ENCODE measurements at places on chromosomes 1 and 21.

DNA sequence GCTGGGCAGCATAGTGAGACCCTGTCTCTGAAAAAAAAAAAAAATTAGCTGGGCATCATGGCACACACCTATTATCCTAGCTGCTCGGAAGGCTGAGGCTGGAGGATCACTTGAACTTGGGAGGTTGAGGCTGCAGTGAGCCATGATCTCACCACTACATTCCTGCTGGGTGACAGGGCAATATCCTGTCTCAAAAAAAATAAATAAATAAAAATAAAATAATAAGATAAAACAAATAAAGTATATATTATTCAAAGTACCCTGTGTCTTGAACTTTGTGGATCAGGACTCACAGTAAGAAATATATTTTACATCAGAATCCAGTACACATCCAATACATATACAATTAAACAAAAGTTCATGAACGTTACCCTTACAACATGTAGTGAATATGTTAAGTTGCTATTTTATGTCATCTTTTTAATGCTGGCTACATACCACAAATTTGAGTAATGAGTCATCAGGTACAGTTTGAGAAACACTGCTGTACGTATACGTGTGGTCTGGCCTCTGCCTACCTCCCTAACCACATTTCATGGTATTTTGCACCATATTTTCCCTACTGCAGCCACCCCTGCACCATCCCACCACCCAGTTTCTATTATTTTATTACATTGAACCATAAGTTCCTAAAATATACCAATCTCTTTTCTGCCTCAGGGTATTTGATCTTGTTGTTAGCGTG is 4.4 kb downstream of the NME7 start:
- peaks cover 9% of the 10 kb centered on the region for H3K4me1 ChIP-seq
- H3K4me3 ChIP-seq, result no peak overlapping the region
- H3K27me3 ChIP-seq, result no peaks in the 10 kb centered on the region

DNA sequence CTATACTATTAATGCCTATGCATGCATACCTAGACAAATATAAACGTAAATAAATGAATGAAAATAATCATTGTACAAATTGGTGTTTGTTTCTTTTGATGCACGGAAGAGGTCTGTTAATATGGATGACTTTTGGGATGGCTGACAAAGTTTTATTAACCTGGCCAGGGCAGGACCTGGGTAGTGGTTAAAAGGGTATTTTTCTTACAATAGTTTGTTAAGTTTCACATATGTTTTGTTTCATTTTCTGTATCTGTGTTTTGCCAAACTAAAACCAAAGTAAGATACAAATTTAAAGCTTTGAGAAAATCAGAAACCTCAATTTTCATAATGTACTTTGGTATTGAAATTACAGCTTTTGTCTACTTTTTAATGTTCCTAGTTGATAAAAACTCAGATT is 222.7 kb upstream of the OLFM3 start:
- no peaks in the 10 kb centered on the region for H3K4me1 ChIP-seq
- H3K27me3 ChIP-seq, result peaks cover 4% of the 10 kb centered on the region
- H3K27ac ChIP-seq, result no peak overlapping the region
- H3K4me3 ChIP-seq, result no peak overlapping the region
- H3K36me3 ChIP-seq, result no peaks in the 10 kb centered on the region
- no peak for DNase-seq

DNA sequence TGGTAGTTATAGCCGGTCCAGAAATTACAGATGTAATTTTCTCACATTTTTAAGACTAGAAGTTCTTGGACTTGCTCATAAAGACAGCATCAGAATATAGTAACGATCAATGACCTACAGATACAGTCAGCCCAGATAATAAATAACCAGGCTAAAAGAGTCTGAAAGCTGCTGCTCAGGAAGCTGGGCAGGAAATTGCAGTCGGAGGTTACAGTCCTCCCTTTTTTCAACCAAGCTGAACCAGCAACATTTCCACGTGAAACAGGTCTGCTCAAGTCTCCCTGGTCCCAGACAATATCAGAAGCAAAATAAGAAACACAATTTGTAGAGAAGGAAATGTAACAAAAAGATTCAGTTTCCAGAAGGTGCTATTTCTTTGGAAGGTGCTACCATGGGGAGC is 457.4 kb downstream of the SIPA1L2 start:
- H3K27ac ChIP-seq, result no peak overlapping the region
- H3K36me3 ChIP-seq, result no peaks in the 10 kb centered on the region
- no peaks in the 10 kb centered on the region for H3K27me3 ChIP-seq
- peaks cover 7% of the 10 kb centered on the region for H3K4me1 ChIP-seq

DNA sequence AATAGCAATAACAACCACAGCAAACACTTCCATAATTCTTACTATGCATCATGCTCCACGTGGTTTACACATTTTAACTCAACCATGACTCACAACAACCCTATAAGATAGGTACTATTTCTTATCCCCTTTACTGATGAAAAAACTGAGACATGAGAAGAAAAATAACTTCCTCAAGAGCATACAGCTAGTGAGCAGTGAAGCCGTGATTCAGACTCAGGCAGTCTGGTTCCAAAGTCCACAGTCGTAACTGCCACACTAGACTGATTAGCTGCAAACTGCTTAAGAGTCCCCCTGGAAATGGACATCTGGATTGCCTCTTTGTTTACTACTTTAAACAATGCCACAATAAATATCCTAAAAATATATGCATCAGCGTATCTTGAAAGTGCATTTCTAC is 55.7 kb downstream of the PLD5 start:
- H3K4me1 ChIP-seq, result no peaks in the 10 kb centered on the region
- DNase-seq, result no peak
- H3K36me3 ChIP-seq, result no peaks in the 10 kb centered on the region
- peak overlapping the region; percentile 6 for H3K27ac ChIP-seq

DNA sequence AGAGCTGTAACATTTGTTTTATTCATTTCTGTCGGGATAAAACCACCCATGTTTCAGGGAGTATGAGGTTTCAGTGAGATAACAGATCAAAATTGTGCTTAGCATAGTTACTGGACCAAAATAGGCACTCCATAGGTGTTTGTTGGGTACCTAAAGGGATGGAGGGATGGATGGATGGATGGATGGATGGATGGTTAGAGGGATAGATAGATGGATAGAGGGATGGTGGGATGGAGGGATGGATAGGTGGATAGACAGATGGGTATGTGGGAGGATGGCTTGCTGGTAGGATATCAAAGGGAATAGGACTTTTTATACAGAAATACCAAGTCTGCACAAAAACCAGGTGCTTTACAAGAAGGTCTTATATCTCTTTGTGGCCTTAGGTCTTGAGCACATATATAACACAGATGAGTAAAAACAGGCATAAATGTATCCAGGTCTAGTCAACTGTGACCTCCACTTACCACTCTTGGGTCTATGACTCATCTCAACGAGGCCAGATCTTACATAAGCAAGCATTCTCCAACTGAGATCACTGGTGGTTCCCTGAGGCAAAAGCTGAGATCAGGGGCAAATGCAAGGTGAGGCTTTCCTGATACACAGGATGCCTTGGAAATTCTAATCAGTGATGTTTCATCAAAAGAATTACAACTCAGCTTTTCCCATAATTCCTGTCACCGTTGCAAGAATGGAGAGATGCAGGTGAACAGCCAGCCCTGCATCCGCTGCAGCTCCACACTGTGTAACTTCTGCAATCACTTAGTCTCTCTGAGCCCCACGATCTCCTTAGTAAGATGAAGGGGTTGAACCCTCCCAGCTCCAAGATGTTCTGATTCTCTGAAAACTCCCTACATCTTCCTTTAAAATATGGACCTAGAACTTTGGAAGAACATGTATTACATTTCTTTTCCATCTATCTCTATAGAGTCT is 32.0 kb downstream of the PTAFR start:
- H3K4me1 ChIP-seq, result no peaks in the 10 kb centered on the region
- H3K27me3 ChIP-seq, result peaks cover 2% of the 10 kb centered on the region
- no peak overlapping the region for H3K27ac ChIP-seq
- H3K36me3 ChIP-seq, result no peaks in the 10 kb centered on the region

Data from neural crest cell (in vitro differentiated cells).